Activated naive CD4-positive, alpha-beta T cell (primary cell): ENCODE measurements at places on chromosomes 2 and 18.

DNA sequence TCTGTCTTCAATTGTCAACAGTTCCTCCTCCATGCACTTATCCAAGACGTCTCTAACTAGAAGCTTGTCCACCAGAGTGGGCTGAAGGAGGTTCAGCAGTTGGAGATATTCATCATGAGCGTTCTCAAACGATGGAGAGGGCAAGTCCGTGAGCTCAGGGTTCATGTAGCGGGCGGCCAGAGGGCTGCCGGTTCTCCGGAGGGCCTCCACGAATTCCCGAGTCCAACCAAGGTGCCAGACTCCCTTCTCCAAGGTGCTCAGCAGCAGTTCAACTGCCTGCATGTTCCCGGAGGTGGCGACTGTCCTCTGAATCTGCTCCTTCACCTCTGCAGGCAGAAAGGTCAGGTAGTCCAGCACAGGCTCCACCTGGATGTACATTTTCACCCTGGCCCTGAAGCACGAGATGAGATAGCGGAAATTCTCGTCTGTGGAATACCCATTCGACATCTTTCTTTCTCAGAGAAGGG, 590 bp downstream of the IFIH1 start:
- DNase-seq, result no peak

- DNase-seq, result no peak
Measured at GRCh38 chr2:36385603-36386002, 30.0 kb downstream of the CRIM1 start.

GRCh38 chr18:31156821-31157763, 5.6 kb downstream of the DSC1 start:
- no peak for DNase-seq

- no peak for DNase-seq
Measured at GRCh38 chr2:127614246-127614645, 31.7 kb upstream of the GPR17 start.
